Karpas-422 (cell line): ENCODE measurements at places on chromosomes 5 and 9. TPM values are rescaled to one million over a fixed set of nuclear protein-coding genes. Genes with fewer than 3 reads are reported as not detected.

FBXO4 gene
- total RNA-seq: 21.4 and 48.4 TPM in 2 replicates

SH2D3C gene
- total RNA-seq: 0.61 TPM in 1 of 2 replicates, not detected in the other

- H3K4me1 ChIP-seq: no peaks in the 10 kb centered on the region
- H3K4me3 ChIP-seq: no peak overlapping the region
- H3K27me3 ChIP-seq: no peaks in the 10 kb centered on the region
- no peaks in the 10 kb centered on the region for H3K36me3 ChIP-seq
These were observed 67.2 kb downstream of the TSSK1B start for GRCh38 chr5:113367586-113367985.

DNA sequence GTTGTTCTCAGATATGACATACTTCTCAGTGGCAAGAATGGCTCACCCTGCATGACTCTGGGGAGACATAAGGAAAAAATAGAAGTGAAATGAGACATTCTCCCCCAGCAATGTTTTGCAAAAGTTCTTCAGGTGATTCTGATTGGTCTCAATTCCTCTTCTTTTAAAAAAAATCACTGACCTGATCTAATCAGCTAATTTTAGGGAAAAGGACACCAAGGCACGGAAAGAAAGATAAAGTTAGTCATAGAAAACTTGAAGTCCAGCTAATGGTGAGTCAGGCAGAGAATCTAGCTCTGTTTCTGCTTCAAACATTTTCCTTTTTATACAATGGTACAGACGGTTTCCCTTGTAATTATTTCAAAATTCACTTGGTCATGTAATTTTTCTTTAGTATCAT, 1018.9 kb upstream of the ARRDC3 start:
- no peaks in the 10 kb centered on the region for H3K36me3 ChIP-seq
- no peak overlapping the region for H3K27ac ChIP-seq
- DNase-seq: no peak
- no peaks in the 10 kb centered on the region for H3K27me3 ChIP-seq

- no peak overlapping the region for H3K4me3 ChIP-seq
- no peaks in the 10 kb centered on the region for H3K4me1 ChIP-seq
- DNase-seq: no peak
These were observed 26.1 kb downstream of the MAMDC2 start for GRCh38 chr9:70069704-70070103.
